MCF 10A (cell line): ENCODE measurements at places on chromosomes 4 and X. TPM values are rescaled to one million over a fixed set of nuclear protein-coding genes. Genes with fewer than 3 reads are reported as not detected.
A peak's percentile ranks its signal among the peaks of the same experiment; 100 is the strongest.

- no peak overlapping the region for H3K4me3 ChIP-seq
- no peaks in the 10 kb centered on the region for H3K36me3 ChIP-seq
- no peak overlapping the region for H3K27ac ChIP-seq
- H3K4me1 ChIP-seq: no peaks in the 10 kb centered on the region
These were observed 9.5 kb downstream of the CLCN4 start for GRCh38 chrX:10166248-10166716.

DNA sequence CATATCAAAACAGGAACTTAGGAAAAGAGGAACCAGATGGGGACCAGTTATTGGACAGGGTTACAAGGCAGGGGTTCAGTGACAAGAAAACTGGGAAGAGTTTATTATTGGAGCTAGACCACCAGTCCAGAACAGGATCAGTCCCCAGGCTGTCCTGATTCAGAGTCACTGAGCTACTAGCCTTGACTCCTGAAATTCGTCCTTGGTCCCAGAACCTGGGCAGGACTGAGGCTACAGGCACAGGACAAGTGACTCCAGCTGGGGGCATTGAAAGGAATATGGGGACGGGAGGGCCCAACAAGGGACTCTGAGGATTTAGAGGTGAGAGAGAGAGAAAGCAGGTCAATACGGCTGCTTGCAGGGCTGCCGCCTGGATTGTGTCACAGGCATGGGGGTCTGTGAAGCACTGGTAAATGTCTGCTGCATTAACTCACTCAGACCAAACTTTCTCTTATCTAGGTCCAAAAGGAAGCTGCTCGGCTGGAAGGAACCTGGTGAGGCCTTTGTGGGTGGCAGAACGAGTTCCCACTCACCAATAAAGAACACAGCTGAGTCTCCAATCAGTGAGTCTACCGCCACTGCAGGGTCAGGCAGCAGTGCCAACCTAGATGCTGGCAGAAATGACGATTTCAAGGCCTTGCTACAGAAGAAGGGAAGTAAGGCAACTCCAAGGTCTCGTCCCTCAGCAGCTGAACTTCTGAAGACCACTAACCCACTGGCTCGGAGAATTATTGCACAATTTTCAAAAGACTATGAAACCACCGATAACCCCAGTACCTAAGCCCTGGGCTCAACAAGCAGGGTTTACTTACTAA, 11.3 kb upstream of the RTL5 start:
- H3K27me3 ChIP-seq: peaks cover 99% of the 10 kb centered on the region
- no peaks in the 10 kb centered on the region for H3K36me3 ChIP-seq
- no peak for DNase-seq
- H3K4me3 ChIP-seq: no peak overlapping the region

GRCh38 chrX:40099055-40099958, 1.5 kb upstream of the BCOR start:
- peak overlapping the region; percentile 80 for H3K4me3 ChIP-seq
- DNase-seq: no peak
- no peaks in the 10 kb centered on the region for H3K27me3 ChIP-seq
- H3K36me3 ChIP-seq: no peaks in the 10 kb centered on the region
- no peak overlapping the region for H3K27ac ChIP-seq

GRCh38 chrX:101659601-101660063, at the start of gene ARMCX2:
Gene ARMCX2, minus strand, starts transcription at chrX:101659850. Its CDS starts 2,262 bp downstream, at chrX:101657588.
- H3K4me3 ChIP-seq: no peak within 1 kb of the TSS
- peaks cover 61% of the 10 kb centered on the region for H3K27me3 ChIP-seq
- no peaks in the 10 kb centered on the region for H3K36me3 ChIP-seq
- no peak within 1 kb of the TSS for H3K27ac ChIP-seq

DNA sequence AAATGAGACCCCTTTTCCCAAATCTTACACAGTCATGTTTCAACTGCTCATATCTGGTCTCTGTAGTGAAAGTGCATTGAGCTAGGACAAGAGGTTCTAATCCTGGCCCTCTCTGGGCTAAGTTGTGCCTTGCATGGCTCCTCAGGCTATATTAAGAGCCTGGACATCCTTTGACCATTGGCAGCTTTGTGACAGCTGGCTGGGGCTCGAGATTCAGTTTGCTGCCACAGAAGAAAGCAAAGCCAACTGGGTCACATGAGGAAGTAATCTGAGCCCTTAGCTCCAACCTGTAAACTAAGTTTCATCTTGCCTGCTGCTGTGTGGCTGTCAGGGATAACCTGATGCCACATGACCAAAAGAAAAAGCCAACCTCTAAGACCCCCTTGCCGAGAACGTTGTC, 51.8 kb upstream of the JADE1 start:
- H3K4me3 ChIP-seq: no peak overlapping the region
- no peaks in the 10 kb centered on the region for H3K4me1 ChIP-seq
- H3K36me3 ChIP-seq: no peaks in the 10 kb centered on the region
- no peak overlapping the region for H3K27ac ChIP-seq
- H3K27me3 ChIP-seq: no peaks in the 10 kb centered on the region
- DNase-seq: peak; percentile 13

PRKG2 gene
- 0.23 TPM in 1 of 2 replicates, not detected in the other for total RNA-seq

DNA sequence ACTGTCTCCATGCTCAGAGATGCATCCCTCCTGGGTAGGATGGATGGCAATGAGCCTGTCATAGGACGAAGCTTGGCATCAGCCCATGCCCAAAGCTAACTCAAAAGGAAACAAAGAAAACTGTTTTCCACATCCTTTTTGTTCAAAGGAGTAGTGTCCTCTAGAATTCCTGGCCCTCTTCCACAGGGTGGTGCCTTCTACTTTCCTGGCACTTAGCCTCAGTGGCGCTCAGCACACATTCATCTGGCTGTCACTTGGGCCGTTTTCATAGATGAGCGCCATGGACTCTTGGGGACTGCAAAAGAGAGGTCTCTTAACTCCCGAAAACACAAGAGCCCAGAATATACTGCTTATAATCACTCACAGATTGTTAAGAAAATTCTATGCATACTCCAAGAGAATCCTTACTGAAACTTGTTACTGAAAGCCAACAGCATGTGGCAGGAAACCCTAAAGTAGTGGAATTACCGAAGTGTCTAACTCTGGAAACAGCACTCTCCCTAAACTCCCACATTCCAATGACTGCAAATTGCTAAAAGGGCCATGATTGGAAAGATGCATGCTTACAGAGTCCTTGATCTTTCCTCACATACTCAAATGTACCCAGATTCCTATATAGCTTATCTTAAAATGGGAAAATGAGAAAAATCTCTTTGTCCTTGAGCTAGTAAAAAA, 110.0 kb downstream of the HS6ST2 start:
- peaks cover 6% of the 10 kb centered on the region for H3K4me1 ChIP-seq
- DNase-seq: no peak
- no peak overlapping the region for H3K27ac ChIP-seq

CSAG2 gene
- not detected in 2 replicates for total RNA-seq

DNA sequence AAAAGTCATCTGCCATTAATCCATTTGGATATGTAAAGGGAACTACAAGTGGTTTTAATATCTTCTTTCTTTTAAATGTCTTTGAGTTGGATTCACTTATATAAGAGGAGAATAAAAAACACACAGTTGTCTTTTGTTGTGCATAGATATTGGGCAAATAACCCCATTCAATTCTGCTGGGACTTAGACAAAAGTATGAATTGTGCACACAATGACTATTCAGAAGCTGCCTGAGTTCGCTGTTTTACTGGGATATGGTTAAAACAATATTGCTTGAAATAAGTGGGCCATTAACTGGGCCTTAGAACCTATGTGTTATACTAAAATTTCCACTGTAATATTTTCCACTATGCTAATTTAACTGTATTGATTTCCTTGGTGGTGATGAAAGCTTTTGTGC, 71.7 kb downstream of the PCYT1B start:
- H3K4me3 ChIP-seq: no peak overlapping the region
- H3K27ac ChIP-seq: no peak overlapping the region
- no peaks in the 10 kb centered on the region for H3K36me3 ChIP-seq
- DNase-seq: no peak
- H3K27me3 ChIP-seq: peaks cover 44% of the 10 kb centered on the region

ZNF630 gene
- 2.4 and 3.2 TPM in 2 replicates for total RNA-seq

- no peaks in the 10 kb centered on the region for H3K27me3 ChIP-seq
- H3K4me3 ChIP-seq: no peak overlapping the region
These were observed 76.8 kb upstream of the MCF2 start for GRCh38 chrX:139784807-139785206.

FGF13 gene
- 0.75 and 2.7 TPM in 2 replicates for total RNA-seq
